ENCODE measurements at places on chromosomes 2 and 18.

- no peak for DNase-seq
Observed at GRCh38 chr2:156470975-156471583, 34.9 kb downstream of the GPD2 start.

DNA sequence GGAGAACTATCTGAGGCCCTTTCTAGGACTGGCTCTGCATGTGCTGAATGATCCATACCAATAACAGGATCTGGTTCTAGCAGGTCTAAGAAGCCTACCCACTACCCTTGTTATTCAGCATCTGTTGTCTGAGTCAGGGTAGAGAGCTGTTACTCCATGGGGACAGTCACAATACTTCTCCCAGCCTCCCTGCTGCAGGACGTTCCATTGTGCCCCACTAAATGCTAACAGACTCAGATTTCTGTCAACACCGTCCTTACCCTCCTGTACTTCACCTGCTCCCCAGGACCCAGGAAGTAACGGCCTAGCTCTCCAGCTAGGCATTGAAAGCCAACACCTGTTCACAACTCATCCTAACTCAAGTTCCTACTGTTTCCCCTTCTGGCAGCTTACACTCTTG, 719.7 kb upstream of the ID2 start:
- no peak for DNase-seq

DNA sequence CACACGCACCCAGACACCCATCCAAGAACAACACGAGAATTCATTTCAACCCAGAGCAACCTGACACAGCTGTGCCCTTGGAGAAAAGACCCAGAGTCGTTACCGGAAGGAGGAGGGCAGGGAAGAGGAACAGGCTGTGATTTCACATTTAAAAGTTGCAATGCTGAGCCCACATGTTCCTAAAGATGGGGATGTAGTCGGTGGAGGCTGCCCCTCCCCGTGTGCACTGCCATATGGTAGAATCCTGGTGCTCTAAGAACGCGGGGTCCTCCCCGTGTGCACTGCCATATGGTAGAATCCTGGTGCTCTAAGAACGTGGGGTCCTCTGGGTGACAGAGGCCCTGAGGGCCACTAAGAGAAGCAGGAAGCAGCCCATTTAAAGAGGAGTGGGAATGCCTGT, 10.9 kb downstream of the MTERF4 start:
- DNase-seq = no peak

DNA sequence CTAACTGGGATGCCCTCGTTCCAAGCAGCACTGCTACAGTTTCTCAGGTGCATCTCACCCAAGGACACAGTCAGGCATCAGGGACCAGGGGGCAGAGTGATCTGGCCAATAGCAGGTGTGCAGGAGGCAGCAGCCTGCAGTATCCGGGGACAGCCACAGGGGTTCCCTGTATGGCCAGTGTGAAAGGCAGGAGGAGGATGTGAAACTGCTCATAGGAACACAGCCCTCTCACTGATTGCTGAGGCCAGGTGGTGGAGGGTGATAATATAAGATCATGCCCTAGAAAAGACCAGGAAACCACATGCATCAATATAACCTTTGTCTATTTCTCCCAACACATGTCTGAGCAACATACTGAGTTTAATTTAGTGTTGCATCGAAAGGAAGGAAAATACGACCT, 112.7 kb upstream of the TACR1 start:
- DNase-seq = no peak

DNA sequence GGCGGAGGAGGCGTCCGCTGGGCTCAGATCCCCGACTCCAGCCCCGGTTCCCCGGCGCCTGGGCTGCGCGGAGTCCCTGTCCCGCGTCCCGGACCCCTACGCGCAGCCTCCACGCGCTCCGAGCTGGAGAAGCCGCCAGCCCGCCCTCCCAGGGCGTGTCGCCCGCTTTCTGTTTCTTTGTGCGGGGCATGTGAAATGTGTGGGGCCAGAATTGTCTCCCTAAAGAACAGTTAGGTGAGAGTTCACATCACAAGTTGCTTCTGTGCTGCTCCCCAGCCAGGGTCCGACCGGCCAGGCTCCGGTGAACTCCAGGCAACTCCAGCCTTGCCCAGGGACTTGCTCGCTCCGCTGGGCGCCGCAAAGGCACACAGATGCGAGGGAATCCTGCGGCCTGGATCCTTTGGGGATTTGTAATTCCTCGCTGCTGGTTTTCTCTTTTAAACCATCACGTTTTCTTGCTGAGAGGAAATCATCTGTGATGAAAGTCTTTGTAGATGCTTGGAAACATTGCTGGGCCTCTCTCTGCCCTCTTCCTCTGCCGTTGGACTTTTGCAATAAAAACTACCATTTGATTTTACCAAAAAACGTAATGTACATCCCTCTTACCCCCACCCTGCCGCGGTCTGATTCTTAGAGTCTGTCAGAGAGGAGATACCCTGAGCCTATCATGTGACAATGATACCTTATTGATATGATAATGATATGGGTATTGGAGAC, 631 bp downstream of the GYPC start:
- no peak for DNase-seq

- peak; percentile 73 for DNase-seq
Observed at GRCh38 chr18:50079571-50080295, 115.2 kb downstream of the MYO5B start.

GRCh38 chr2:6877402-6878304, at the start of gene RSAD2:
Gene RSAD2 (plus strand): TSS chr2:6877777. CDS start chr2:6877801, 24 bp downstream.
- peak; percentile 37 for DNase-seq

DNA sequence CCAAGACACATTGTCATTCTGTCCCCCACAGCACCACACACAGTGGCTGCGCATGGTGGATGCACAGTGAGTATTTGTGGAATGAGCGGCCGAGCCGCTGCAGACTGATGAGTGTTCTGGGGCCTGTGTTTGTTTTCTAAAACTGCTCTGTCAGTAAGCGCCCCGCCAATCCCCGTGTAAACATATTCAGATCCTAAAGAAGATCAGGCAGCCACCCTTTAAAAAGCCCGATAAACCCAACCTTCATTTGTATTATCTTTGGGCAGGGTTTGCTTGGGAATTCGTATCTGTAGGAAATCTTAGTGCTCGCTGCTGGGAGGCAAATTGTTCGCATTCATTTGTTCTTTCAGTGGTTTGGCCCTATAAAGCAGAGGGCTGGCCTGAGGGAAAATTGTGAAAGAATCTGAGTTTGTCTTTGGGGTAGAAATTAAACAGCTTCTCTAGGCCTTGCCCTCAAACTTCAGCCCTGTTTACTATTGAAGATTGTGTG, 68.6 kb downstream of the TGOLN2 start:
- DNase-seq = no peak

DNA sequence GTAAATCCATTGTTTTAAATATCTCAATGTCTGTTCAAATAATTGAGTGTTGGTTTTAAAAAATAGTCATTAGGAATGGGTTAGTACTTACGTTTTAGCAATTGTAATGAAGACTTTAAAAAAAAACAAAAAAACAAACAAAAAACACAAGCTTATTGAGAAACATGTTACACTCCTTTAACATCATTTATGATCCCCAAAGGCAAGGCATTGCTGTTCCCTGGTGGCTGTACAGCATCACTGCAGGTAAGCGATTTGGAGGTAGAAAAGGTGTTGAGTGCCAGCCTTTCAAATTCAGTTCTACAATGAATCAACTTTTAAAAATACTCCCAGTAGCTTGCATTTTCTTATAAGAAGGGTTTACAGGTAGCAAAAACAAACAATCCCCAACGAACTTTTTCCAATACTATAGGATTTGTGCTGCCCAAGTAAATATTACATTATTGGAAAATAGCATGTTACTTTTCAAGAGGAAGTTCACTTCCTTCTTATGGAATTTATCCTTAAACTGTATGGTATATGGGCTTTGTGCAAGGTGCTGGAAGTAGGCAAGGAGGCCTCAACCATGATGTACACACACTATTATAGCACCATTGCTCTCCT, 27.5 kb downstream of the CNRIP1 start:
- peak; percentile 15 for DNase-seq

- DNase-seq = no peak
Observed at GRCh38 chr2:68283419-68283812, 31.1 kb upstream of the PPP3R1 start.

DNA sequence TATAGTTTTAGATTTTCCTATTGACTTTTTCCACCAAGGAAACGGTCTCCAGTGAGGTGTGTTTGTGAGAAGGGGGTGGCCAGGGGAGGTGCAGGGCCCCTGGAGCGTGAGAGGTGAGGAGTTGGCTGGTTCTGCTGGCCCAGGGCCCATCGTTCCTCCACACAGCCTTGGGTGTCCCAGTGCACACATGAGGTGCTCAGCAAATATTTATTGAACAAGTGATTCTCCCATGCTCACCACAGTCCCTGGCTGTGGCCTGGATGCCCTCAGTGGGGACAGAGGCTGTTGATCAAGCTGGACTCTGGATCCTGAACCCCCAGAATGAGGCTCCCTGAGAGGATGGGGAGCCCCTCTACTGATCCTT, 5.0 kb downstream of the HAAO start:
- no peak for DNase-seq

DNA sequence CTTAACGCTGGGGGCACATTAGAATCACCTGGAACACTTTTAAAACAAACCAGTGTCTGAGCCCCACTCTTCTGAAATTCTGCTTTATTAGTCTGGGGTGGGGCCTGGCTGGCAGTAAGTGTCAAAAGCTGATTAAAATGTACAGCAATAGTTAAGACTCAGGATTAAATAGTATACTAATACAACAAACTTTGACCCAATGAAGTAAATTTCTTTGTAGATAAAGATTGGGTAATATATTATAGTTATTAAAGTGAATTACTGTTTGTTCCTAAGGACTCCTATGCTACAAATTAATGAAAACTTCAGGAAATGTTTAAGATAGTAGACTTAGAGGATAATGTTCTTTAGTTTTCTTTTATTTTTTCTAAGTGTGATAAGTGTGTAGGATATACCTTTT, 160.9 kb downstream of the FAM124B start:
- no peak for DNase-seq

DNA sequence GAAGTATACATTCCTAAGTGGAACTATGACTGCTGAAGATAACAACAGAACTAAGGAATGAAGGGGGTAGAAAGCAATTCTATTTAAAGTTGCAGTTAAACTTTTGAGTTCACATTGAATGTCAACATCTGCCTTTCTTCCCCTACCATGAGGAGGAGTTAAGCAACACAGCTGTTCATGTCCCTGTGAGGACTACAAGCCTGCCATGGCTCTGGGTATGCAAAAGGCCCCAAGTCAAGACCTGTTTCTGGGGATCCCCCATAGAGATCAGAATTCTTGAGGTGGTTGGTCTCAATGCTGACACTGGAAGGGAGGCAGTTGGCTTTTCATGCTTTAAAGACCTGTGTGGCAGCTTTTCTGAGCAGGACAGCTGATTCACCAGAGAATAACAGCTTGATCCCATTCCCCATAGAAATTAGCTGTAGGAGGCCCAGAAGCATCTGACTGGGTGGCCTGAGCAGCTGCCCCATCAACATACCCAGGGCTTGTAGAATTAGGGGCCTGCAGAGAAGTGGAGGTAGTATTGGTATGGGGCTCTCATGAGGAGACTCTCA, 131.0 kb downstream of the SETBP1 start:
- no peak for DNase-seq

- no peak for DNase-seq
Observed at GRCh38 chr2:196503398-196503797, 136.1 kb upstream of the CCDC150 start.

DNA sequence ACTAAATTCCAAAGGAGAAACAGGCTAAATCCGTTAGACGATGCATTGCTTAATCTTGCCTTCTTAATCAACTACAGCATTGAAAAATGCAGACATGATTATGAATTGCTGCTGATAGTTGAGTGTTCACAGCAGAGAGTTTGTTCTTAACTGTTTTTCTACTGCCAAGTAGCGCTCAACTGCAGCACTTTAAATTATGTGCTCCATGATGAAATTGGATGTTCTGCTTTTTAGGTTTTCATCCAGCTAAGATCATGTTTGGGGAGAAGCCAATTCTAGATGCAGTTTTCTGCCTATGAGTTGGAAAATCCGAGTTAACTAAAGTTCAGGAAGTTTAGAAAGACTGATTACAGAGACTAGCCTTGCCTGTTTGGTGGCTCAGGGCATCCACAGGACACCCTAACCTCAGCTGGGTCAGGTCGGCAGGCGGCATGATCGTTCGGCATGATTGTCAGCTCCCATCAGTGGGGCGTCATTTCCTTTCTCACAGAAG, 119.4 kb upstream of the PIEZO2 start:
- DNase-seq = no peak

DNA sequence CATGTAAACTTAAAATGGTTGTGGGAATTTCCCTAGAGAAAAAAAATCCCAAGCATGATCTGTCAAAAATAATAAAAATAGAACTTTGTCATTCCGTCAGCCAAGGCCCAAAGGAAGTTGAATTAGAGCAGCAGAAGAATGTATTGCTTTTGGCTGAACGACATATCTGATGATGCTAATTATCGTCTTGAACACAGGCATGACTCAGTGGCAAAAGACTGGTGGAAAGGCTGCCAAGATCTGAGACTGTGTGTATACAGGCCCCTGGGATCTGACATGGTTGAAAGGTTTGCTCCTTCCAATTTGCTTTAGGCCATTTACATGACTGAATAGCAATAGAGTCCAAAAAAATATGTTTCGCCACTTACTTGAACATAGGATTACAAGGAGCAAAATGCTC, 1057.1 kb upstream of the CRIM1 start:
- DNase-seq = no peak

Data from NCI-H1694 treated with DMSO at 0.1 percent for 48 hours (cell line).